ENCODE measurements at places on chromosomes 1 and 21.

- H3K27me3 ChIP-seq = peaks cover 8% of the 10 kb centered on the region
- H3K27ac ChIP-seq = no peak overlapping the region
- H3K4me1 ChIP-seq = no peaks in the 10 kb centered on the region
- no peaks in the 10 kb centered on the region for H3K36me3 ChIP-seq
- no peak overlapping the region for H3K4me3 ChIP-seq
These were observed 40.6 kb upstream of the FOXD3 start for GRCh38 chr1:63281753-63282152.

DNA sequence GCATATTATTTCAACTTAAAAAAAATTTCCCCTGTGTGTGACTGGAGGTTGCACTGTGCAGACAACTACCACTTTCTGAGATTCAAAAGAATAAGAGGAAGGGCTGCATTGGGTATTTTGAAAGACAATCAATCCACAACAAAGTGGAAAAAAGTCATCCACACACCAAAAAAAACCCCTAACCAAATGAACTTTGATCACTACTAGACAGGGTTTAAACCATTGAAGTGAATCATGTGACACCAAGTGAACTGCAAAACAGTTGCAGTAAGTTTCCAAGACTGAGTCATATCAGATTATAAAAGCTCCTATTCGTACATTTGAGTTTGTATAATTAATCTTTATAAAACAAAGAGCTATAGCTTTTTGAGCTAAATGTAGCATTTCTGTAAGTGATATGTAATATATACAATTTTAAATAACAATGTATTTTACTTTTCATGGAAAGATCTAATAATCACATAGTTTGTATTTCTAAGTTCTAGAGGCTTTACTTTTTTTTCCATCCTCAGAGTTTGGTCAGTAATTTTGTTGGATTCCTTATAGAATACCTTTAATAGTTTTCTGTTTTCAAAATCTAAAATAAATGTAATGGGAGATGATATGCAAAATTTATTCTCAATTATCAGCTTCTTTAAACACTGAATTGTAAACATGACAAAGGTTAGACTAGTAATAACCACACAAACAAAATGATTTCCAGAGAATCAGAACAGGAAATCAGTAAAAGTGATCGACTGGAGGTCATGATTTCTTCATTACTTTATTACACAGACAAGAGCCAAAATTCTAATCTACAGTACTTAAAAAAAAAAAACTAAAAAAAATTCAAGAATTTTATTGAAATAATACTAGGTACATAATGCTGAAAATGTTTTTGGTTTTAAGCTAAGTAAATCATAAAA, 50.5 kb upstream of the GFI1 start:
- H3K4me3 ChIP-seq = peak overlapping the region; percentile 77
- H3K36me3 ChIP-seq = peaks cover 18% of the 10 kb centered on the region
- peak; percentile 31 for DNase-seq
- H3K4me1 ChIP-seq = peaks cover 97% of the 10 kb centered on the region
- peak overlapping the region; percentile 98 for H3K27ac ChIP-seq
- H3K27me3 ChIP-seq = no peaks in the 10 kb centered on the region

GRCh38 chr1:6391951-6392808, 1.4 kb downstream of the ACOT7 start:
- no peaks in the 10 kb centered on the region for H3K27me3 ChIP-seq
- H3K4me3 ChIP-seq = peak overlapping the region; percentile 87
- H3K27ac ChIP-seq = no peak overlapping the region
- no peak for DNase-seq

- peaks cover 8% of the 10 kb centered on the region for H3K4me1 ChIP-seq
- H3K27ac ChIP-seq = no peak overlapping the region
- no peaks in the 10 kb centered on the region for H3K36me3 ChIP-seq
- peaks cover 7% of the 10 kb centered on the region for H3K27me3 ChIP-seq
- H3K4me3 ChIP-seq = no peak overlapping the region
- no peak for DNase-seq
These were observed 55.2 kb upstream of the TARBP1 start for GRCh38 chr1:234533975-234534876.

DNA sequence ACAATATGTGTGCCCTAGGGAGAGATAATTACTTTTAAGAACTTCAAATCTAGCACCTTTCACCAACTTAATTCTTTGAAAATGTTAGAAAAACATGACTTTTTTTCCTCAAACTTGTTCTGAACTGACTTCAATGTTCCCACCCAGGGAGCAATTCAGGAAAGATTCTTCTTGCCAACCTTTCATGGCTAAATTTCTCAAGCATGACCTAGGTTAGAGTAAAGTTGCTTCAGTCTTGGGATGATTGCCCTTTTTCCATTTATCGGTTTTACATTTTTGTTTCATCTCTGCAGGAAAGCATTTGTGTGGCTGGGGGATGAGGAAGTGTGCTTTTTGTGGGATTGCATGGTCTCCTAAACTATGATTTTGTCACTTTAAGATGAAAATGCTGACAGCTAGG, 647.7 kb downstream of the LTN1 start:
- no peaks in the 10 kb centered on the region for H3K4me1 ChIP-seq
- H3K4me3 ChIP-seq = no peak overlapping the region
- H3K27ac ChIP-seq = no peak overlapping the region
- no peaks in the 10 kb centered on the region for H3K27me3 ChIP-seq
- H3K36me3 ChIP-seq = no peaks in the 10 kb centered on the region

- peaks cover 33% of the 10 kb centered on the region for H3K4me1 ChIP-seq
- peak overlapping the region; percentile 49 for H3K4me3 ChIP-seq
- H3K27ac ChIP-seq = peak overlapping the region; percentile 71
- no peaks in the 10 kb centered on the region for H3K36me3 ChIP-seq
- no peaks in the 10 kb centered on the region for H3K27me3 ChIP-seq
- no peak for DNase-seq
These were observed 122.7 kb downstream of the CCDC185 start for GRCh38 chr1:223515926-223516325.

GRCh38 chr1:99764909-99765308, 1.5 kb downstream of the FRRS1 start:
- peak overlapping the region; percentile 14 for H3K4me3 ChIP-seq
- peaks cover 12% of the 10 kb centered on the region for H3K27me3 ChIP-seq
- H3K4me1 ChIP-seq = peaks cover 7% of the 10 kb centered on the region
- no peaks in the 10 kb centered on the region for H3K36me3 ChIP-seq

DNA sequence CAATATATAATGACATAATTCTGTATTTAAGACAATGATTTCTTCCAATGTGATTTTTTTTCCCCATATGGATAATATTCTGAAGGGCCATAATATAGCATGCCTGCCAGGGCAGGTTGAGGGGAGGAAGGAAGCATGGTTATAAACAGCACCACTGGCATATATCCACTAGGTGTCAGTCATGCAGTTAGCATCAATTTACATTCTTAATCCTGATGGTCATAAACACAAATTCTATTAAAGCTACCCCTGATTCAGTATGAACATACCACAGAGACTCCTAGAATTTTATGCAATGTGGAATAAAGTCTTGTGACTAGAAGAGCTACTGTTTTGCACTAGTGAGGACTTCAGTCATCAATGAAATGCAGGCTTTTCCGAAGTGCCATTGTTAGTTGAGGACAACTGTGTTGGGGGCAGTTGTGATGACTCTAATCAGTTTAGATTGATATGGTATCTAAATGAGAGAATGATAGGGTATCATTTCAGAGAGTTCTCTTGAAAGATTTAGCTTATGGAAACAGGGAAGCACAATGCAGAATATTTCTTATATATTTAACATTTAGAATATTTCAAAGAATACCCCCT, 342.7 kb upstream of the NR5A2 start:
- DNase-seq = peak; percentile 17
- peaks cover 34% of the 10 kb centered on the region for H3K27me3 ChIP-seq
- H3K27ac ChIP-seq = no peak overlapping the region
- H3K4me1 ChIP-seq = no peaks in the 10 kb centered on the region
- no peak overlapping the region for H3K4me3 ChIP-seq

- peaks cover 6% of the 10 kb centered on the region for H3K36me3 ChIP-seq
- H3K27me3 ChIP-seq = peaks cover 55% of the 10 kb centered on the region
- DNase-seq = no peak
- no peak overlapping the region for H3K4me3 ChIP-seq
- H3K4me1 ChIP-seq = peaks cover 17% of the 10 kb centered on the region
- H3K27ac ChIP-seq = no peak overlapping the region
These were observed 65.6 kb upstream of the CD1D start for GRCh38 chr1:158115126-158115525.

GRCh38 chr1:219042769-219043168, 130.9 kb upstream of the LYPLAL1 start:
- no peaks in the 10 kb centered on the region for H3K27me3 ChIP-seq
- H3K36me3 ChIP-seq = no peaks in the 10 kb centered on the region
- no peaks in the 10 kb centered on the region for H3K4me1 ChIP-seq
- no peak for DNase-seq

Data from activated T-cell treated with anti-CD3 and anti-CD28 coated beads, Interleukin-2, amount 50 U/mL, for 72 hours (primary cell).